ENCODE measurements at places on chromosomes 7 and 10.
A peak's percentile ranks its signal among the peaks of the same experiment; 100 is the strongest.

DNA sequence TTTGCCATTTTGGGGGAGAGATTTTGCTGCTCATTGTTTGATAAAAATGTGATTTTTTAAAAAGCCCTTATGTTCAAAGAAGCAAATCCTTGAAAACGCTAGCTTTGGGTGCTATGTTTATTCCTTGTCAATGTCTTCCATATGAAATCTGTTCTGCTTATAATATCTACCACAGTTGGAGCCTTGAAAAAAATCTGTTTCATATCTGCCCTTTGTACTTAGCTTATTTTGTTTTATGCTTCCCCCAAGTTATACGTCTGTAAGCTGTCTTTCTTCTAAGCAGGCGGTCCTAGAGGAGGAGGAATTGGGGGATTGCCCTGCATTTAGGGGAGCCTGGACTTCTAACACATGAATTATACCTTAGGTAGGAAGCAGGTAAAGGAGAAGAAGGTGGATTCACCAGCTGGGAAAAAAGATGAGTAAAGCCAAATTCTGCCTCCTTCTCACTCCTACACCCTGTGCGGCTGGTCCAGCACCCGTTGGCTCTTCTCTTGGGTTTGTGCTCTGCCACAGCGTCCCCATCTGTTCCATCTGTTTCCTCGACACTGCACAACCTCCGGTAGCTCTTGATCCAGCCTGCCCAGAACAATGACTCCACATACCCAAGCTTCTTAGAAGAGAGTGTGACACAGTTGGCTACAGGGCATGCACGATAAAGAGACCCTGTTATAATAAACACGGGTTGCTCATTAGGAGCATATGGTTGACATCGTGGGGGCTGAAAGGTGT, 31.9 kb upstream of the NEUROD6 start:
- H3K27ac ChIP-seq = no peak overlapping the region
- H3K4me1 ChIP-seq = no peaks in the 10 kb centered on the region
- H3K36me3 ChIP-seq = no peaks in the 10 kb centered on the region

GRCh38 chr10:79377557-79378382, 30.5 kb downstream of the PPIF start:
- H3K36me3 ChIP-seq = no peaks in the 10 kb centered on the region
- H3K27ac ChIP-seq = no peak overlapping the region
- no peaks in the 10 kb centered on the region for H3K27me3 ChIP-seq
- peaks cover 35% of the 10 kb centered on the region for H3K4me1 ChIP-seq

- no peaks in the 10 kb centered on the region for H3K27me3 ChIP-seq
- peak overlapping the region; percentile 85 for H3K27ac ChIP-seq
- peak overlapping the region; percentile 71 for H3K4me3 ChIP-seq
- no peak for DNase-seq
- peaks cover 82% of the 10 kb centered on the region for H3K4me1 ChIP-seq
- H3K36me3 ChIP-seq = no peaks in the 10 kb centered on the region
These were observed 490 bp downstream of the TNS3 start for GRCh38 chr7:47581438-47581803.

- H3K27me3 ChIP-seq = no peaks in the 10 kb centered on the region
- DNase-seq = no peak
- no peaks in the 10 kb centered on the region for H3K4me1 ChIP-seq
These were observed 126.0 kb upstream of the MGMT start for GRCh38 chr10:129341087-129341486.

DNA sequence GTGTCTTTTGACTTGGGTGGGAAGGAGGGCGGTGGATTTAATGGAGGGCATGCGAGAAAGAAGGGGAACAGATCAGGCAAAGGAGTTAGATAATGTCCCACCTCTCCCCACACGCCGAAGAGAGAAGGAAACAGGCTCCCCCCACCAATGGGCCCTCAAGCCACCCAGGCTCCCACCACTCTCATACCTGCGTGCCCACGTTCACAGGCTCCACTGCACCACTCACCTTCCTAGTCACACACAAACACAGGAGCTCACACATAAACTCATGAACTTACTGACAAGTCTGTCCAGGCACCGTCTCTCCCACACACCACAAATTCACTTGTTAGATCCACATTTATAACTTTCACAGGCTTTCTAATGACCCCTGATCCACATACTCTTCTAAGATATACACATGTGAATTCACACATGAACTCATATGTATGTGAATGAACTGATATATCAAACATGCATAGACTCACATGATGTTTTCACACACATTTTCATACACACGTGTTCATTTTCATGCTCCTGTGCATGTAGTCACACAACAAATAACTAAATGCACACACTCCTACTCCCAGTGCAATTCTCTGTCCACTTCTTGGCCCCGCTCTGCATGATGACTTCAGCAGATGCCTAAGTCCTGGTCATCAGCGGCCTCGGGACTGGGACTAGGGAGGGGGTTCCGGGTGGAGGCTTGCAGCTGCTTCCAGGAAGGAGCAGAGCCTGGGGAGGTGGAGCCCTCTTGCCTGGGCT, 1.5 kb downstream of the LZTS2 start:
- peak overlapping the region; percentile 75 for H3K4me3 ChIP-seq
- H3K4me1 ChIP-seq = peaks cover 68% of the 10 kb centered on the region

GRCh38 chr10:108427146-108427545, 1262.6 kb upstream of the SORCS1 start:
- H3K4me1 ChIP-seq = no peaks in the 10 kb centered on the region
- no peaks in the 10 kb centered on the region for H3K36me3 ChIP-seq
- H3K27ac ChIP-seq = no peak overlapping the region
- H3K27me3 ChIP-seq = no peaks in the 10 kb centered on the region
- H3K4me3 ChIP-seq = no peak overlapping the region

GRCh38 chr7:50246551-50246950, 58.0 kb upstream of the IKZF1 start:
- H3K36me3 ChIP-seq = no peaks in the 10 kb centered on the region
- DNase-seq = no peak
- no peaks in the 10 kb centered on the region for H3K4me1 ChIP-seq
- no peaks in the 10 kb centered on the region for H3K27me3 ChIP-seq

GRCh38 chr10:3605882-3606281, 179.1 kb downstream of the KLF6 start:
- H3K27me3 ChIP-seq = no peaks in the 10 kb centered on the region
- H3K4me3 ChIP-seq = no peak overlapping the region
- no peaks in the 10 kb centered on the region for H3K36me3 ChIP-seq
- H3K27ac ChIP-seq = no peak overlapping the region
- H3K4me1 ChIP-seq = no peaks in the 10 kb centered on the region

DNA sequence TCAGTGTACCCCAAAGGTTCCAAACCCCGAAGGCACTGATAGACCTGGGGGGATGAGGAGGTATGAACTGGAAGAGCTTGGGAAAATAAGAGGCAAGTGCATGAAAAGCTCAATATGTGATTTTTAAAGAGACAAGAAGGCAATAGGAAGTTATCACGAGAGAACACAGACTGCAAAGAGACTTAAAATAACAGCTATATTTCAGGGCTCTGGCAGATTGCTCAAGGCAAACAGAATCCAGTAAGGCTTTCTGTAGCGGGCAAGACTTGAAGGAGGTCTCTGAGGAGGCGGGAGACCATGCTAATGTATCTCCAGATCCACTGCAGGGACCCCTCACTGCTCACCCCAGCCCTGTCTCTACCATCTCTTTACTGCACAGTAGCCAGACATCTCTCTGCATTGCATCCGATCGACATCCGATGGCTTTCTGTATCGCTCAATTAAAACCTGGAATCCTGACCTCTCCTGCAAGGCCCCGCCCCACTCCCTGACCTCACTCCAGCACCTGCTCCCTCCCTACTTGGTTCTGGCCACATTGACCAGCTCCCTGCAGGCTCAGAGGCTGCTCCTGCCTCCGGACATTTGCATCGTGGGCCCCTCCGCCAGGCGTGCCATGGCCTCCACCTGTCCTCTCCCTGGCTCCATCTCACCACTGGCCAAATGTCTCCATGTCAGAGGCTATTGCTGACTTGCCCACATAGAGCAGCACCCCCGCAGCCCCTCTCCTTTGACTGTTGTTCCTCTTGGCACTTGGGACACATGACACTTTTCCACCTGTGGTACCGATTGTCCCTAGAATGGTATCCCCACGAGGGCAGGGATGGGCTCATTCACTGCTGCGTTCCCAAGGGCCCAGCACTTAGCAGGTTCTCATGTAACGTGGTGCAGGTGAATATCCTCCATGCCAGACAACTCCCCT, 118.0 kb downstream of the PRKAG2 start:
- no peak overlapping the region for H3K4me3 ChIP-seq
- H3K27me3 ChIP-seq = no peaks in the 10 kb centered on the region
- no peak overlapping the region for H3K27ac ChIP-seq
- peaks cover 28% of the 10 kb centered on the region for H3K4me1 ChIP-seq
- no peaks in the 10 kb centered on the region for H3K36me3 ChIP-seq
- DNase-seq = no peak

DNA sequence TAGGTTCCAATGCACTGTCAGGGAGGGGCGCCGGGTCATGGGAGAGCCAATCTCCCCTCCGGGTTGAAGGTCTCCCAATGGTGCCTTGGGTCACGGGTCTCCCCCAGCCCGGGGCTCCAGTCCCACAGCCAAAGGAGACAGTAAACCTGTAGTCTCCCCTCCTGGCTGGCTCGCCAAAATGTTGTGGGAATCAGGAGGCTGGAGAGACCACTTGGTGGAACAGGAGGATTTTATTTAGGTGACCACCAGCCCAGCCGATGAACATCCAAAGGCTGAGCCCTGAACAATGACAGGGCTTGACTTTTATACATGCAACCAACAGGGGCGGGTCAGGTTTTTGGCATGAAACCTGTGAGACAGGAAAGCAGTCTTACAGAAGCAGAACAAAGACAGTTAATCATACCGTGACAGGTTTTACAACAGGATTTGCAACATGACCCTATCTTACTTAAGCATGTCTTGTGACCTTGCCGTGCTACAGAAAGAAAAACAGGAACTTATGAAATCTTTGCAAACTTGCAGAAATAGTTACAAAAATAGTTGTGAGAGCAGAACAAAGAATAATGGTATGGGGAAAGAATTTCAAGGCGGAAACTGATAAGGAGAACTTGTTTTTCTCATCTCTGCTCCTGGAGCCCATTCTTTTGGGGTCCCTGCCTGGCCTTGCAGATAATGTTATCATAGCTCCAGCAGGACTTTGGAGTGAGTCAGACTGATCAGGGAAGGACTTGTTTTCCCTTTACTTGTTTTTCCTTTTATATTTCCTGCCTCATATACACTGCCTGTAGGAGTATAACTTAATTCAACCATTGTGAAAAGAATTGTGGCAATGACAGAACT, 7.1 kb downstream of the ERV3-1 start:
- DNase-seq = peak; percentile 49
- peak overlapping the region; percentile 62 for H3K27ac ChIP-seq
- no peak overlapping the region for H3K4me3 ChIP-seq

GRCh38 chr10:37456456-37456855, 331.1 kb downstream of the ANKRD30A start:
- H3K27ac ChIP-seq = no peak overlapping the region
- H3K4me1 ChIP-seq = no peaks in the 10 kb centered on the region
- H3K4me3 ChIP-seq = no peak overlapping the region
- H3K36me3 ChIP-seq = no peaks in the 10 kb centered on the region

GRCh38 chr7:105765846-105766245, 110.6 kb downstream of the ATXN7L1 start:
- no peaks in the 10 kb centered on the region for H3K36me3 ChIP-seq
- H3K27ac ChIP-seq = no peak overlapping the region
- DNase-seq = no peak
- H3K4me1 ChIP-seq = no peaks in the 10 kb centered on the region

DNA sequence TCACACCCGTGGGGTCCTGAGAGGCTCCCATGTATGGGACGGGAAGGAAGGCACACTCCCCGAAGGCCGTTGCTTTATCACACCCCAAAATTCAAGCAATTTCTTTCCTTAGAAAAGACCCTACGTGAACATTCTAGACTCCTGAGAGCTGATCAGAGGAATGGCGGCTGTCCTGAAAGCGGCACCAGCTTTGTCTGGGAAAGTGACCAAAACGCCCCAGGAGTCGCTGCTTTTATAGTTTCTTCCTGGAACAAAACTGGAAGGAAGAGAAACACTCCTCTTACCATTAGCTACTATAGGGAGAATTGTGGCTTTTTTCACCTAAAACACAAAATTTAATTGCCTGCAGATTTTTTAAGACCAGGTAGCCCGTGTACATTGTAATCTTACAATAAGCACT, 261.8 kb upstream of the RNF32 start:
- no peak for DNase-seq
- no peak overlapping the region for H3K4me3 ChIP-seq
- H3K27ac ChIP-seq = no peak overlapping the region
- H3K36me3 ChIP-seq = no peaks in the 10 kb centered on the region
- H3K27me3 ChIP-seq = no peaks in the 10 kb centered on the region

DNA sequence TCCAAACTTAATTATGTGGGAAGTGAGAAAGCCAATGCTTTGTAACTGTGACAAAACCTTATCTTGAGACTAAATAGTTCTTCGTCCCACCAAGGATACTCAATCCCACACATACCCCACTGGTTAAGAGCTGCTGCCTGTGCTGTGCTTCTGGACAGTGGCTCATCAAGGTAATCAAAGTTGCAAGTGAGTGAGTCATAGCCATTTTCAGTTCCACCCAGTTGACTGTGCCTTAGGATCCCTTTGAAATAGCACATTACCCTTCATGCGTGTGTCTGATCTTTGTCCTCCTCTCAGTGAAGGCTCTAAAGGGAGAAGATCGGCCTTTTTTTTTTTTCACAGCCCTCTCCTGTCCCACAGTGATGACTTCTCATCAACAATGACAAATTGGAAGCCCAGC, 706.0 kb upstream of the AUTS2 start:
- DNase-seq = no peak
- no peaks in the 10 kb centered on the region for H3K36me3 ChIP-seq
- no peaks in the 10 kb centered on the region for H3K4me1 ChIP-seq
- H3K27ac ChIP-seq = no peak overlapping the region

DNA sequence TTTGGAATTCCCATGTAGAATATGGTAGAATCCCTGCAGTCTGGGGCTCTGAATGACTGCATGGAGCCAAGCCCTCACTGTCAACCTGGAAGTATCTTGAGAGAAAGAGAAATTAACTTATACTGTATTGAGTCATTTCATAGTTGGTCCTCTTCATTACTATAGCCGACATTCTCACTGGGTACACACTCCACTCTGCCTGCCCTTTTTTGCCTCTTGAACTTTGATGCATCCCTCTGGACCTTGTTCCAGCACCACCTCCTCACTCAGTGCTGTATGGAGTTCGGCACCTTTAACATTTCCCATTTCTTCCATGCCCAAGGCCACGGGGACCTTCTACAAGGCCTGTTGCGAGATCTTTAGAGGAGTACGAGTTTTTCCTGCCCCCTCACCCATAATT, 4.6 kb upstream of the ARHGAP22 start:
- H3K36me3 ChIP-seq = no peaks in the 10 kb centered on the region
- H3K27me3 ChIP-seq = peaks cover 6% of the 10 kb centered on the region
- H3K4me3 ChIP-seq = no peak overlapping the region
- no peak overlapping the region for H3K27ac ChIP-seq
